ENCODE measurements at places on chromosomes 3 and 15.

- DNase-seq, result no peak
Observed at GRCh38 chr3:148903941-148904340, 38.8 kb downstream of the CPA3 start.

GRCh38 chr3:56119575-56120349 lies 348.5 kb downstream of the ERC2 start:
- DNase-seq, result no peak

DNA sequence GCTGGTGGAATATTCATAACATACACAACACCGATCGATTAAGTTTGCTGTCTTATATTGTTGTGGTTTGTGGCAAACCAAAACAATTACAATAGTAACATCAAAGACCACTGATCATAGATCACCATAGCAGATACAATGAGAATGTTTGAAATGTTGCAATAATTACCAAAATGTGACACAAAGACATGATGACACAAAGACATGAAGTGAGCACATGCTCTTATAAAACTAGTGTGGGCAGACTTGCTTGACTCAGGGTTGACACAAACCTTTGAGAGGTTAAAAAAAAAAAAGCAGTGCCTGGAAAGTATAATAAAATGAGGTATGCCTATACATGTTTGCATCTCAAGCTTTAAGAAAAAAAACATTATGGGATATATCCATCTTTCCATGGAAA lies 130.3 kb downstream of the NR1I2 start:
- no peak for DNase-seq

GRCh38 chr3:38565339-38566214 lies 69.4 kb downstream of the EXOG start:
- no peak for DNase-seq

DNA sequence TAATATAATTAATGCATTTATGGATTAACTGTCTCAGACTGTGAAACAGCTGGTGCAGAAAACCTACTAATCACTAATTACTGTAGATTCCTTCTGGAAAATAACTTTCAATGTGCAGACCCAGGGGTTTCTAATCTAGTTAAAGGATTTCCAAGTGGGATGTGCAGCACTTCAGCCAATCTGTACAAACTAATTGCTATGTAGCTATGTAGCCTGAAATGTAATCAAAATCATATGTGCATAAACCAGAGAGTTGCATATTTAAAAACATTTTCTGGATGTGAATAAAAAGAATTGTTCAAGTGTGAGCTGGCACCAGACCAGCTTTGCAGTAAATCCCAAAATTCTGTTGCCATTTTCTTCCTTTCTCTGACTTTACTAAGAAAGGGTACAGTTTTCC lies 127.5 kb upstream of the CD96 start:
- DNase-seq, result no peak

DNA sequence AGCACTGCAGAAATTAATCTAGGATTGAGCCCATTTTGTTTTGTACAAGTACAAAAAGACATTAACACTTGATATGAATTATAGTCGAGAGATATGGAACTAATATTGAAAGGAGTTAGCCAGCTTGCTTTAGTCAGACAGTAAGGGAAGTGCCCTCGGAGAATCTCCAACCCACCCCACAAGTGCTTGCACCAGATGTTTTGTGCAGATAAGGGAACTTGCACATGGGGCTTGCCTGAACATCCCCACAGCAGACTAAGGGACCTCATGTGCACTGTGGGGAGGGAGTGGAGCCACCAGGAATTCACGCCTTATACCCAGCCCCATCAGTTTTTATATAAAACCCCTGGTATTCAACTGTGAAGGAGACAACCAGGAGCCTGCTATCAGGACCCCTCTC lies 122.3 kb downstream of the EFHB start:
- no peak for DNase-seq
